ENCODE measurements at places on chromosomes 16 and 17. TPM values are rescaled to one million over a fixed set of nuclear protein-coding genes. Genes with fewer than 3 reads are reported as not detected.
A peak's percentile ranks its signal among the peaks of the same experiment; 100 is the strongest.

DNA sequence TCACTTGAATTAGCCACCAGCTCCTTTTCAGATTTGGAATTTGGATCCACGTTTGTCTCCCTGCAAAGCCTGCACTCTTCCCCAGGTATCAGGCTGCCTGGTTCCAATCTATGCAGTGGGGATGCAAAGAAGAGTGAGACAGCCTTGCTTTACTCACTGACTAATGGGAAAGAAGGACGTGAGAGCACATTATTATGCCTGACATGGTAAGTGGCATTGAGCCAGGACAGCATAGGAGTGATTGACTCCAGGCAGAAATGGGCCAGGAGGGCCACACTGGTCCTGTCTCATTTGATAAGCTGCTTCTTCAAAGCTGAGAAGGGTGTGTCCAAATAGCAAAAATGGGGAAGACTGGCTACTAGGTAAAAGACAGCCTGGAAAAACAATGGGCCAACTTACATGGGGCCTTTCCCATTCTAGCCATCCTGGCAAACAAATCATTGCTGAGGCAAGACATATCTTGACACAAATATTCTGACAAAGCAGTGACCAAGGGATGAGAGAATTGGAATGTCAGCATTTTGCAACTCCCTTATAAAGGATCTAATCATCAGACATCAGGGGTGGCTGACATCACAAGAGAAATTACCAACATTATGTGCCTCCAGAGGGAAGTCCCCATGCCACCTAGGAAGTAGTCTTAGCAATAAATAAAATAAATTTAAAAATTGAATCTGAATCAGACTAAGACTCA is 38.6 kb downstream of the CDH11 start:
- ATAC-seq: peak; percentile 32

GRCh38 chr17:7580604-7581575 is 1.5 kb downstream of the CD68 start:
- no peak for ATAC-seq

DNA sequence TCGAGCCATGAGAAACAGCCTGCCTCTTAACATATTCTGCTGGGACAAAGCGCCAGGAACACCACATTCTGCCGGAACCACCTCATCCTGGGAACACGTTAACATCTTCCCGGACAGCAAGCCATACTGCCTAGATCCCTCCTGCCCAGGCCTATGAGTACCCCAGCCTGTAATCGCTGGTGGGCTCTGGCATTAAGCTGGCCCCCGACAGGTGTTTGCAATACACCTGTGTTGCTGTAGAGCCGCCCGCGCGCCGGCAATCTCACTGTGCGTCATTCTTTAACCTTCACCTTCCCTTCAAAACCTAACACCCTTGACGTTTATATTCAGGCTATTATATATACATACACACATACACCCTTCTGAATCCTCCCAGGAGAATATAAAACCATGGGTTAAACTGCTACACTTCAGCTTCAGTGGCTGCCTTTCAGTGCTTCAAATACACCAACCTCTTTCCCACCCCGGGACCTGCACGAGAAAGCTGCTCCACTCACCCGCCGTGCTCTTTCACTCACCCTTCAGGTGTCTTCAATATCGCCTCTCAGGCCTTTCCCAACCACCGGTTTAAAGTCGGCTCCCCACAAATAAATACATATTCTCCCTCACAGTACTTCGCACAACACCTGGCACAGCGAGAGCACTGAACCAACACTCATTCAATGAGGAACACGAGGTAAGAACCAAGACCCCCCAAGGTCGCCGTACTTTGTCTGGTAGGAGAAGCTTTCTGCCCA is 1.0 kb upstream of the ENDOV start:
- no peak for ATAC-seq

GRCh38 chr16:87619360-87620200 is 17.3 kb downstream of the JPH3 start:
- ATAC-seq: no peak

DNA sequence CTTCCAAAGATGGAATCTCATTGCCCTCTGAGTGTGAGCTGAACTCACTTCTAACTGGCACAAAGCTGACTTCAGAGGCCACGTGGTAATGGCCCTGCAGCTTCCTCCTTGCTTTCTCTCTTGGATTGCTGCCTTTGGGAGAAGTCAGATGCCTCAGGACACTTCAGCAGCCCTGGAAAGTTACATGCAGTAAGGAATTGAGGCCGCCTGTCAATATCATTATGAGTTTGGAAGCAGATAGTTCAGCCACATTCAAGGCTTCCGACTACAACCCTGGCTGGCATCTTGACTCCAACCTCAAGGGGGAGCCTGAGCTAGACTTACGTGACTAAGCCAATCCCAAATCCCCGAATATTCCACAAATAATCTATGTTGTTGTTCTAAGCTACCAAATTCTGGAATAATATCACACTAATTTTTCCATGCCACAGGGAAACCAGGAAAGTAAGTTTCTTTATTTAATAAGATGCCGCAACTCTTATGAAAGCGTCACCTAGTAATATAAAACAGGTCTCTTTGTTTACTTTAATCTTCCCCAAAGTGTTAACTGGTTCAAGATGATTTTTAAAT is 13.6 kb downstream of the CEP20 start:
- peak; percentile 87 for ATAC-seq

DNA sequence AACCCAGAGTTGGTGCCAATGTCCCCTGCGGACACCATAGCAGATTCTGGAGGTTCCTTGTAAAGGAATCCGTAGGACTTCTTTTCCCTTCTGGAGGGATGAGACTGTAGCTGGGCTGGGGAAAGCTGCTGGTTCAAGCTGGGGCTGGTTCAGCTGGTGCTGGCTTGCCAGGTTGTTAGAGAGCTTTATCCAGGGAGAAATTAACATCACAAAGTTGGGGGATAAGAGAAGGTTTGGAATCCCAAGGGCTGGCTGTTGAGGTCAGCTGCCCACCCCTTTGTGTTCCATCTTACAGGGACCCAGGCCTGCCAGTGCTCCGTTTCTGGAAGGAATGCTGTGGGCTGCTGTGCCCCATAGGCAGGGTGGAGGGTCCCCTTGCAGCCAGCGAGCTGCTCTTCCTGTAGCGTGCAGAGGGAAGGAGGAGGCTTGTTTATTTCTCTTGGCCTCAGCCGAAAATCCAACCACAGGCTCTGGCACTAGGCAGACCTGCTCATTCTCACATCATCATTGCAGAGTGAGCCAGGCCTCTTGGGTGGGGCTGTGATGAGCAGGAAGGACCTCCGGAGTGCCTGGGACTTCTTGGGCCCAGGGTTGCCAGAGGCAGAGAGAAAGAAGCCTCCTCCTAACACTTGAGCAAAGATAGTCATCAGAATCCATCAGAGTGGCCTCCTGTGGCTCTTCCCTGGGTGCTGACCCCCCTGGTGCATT is 251.1 kb downstream of the SEC14L1 start:
- peak; percentile 57 for ATAC-seq

DNA sequence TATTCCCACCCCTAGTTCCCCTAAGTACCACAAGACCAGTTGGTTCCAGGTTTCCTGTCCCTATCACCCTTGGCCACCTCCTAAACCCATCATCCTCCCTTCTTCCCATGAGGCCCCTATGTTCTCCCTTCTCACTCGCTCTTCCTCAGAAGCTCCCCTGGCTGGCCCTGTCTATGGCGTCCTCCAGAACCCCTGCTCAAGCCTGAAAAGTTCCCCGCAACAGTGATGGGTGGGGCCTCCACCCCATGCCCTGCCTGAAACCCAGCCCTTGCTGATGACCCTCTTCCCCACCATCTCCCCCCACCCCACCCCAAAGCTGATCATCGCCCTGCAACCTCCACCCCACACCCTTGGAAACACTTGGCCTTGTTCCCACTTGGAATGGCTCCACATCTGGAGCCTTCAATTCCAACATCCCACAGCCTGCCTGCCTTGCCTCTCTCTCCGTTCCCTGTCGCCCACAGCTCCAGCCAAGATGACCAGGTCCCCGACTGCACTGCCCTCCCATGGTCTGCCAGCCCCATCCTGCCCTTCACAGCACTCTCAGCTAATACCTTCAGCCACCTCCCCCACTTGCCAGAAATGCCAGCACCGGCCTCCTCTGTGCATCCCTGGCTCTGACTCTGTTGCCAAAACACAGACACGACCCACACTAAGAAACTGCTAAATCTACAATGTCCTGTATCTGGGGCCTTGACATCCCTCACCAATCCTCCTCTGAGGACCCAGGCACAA is 10.5 kb downstream of the OSBPL7 start:
- no peak for ATAC-seq

DNA sequence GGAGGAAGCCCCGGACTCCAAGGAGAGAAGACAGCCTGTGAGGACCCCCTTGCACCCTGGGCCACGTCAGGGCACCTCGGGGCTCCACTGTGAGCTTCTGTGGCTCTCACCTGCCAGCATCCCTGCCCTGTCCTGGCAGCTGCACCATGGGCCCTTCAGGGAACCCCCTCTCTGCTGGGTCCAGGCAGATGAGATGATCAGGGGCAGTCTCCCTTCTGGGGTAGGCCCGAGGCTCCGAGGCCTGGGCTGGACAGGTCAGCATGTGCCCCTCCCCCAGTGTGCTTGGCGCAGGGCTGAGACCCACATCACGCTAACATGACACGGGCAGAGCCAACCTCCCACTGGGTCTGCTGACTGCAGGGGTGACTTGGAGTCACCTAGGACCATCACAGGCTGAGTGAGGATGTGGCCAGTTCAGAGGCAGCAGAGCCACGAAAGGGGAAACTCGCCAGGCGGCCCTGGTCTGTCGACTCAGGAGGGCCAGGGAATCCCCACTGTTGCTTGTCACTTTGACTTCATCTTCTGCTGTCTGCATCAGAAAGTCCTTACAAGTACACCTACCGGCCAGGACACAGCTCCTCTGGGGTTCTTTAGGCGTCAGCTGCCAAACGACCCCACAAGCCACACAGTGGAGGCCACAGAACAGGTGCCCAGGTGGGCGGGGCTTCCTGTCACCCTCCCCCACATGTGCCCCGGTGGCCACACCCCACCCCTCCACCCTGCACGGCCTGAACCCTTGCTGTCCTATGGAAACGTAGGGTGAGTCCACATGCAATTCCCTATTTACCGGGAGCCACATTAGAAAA is 2.2 kb downstream of the GALNS start:
- ATAC-seq: no peak

DNA sequence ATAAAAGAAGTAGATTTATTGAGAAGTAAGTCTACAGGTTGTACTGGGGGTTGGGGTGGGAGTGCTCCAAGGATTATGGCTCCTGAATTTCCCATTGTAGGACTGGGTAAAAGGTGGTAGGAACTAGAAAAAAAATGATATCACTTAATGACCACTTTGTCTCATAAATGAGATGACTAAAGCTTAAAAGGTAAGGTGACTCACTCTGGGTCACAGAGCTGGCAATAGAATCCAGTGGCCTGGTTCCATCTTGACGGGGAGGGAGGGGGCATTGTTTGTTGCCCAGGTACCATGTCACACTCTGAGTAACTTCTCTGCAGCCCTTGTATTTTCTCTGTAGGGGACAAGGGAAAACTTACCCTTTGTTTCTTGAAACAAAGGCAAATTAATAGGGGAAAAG is 126.1 kb downstream of the PITPNC1 start:
- peak; percentile 67 for ATAC-seq

GRCh38 chr16:86026916-86027315 is 128.0 kb downstream of the IRF8 start:
- no peak for ATAC-seq

DNA sequence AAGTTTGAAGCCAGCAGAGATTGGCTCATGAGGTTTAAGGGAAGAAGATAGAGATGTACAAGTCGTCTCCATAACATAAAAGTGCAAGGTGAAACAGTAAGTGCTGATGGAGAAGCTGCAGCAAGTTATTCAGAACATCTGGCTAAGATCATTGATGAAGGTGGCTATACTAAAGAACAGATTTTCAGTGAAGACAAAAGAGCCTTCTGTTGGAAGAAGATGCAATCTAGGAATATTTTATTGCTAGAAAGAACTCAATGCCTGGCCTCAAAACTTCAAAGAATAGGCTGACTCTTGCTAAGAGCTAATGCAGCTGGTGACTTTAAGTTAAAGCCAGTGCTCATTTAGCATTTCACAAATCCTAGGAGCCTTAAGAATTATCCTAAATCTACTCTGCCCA is 26.0 kb downstream of the CCL4 start:
- no peak for ATAC-seq

DNA sequence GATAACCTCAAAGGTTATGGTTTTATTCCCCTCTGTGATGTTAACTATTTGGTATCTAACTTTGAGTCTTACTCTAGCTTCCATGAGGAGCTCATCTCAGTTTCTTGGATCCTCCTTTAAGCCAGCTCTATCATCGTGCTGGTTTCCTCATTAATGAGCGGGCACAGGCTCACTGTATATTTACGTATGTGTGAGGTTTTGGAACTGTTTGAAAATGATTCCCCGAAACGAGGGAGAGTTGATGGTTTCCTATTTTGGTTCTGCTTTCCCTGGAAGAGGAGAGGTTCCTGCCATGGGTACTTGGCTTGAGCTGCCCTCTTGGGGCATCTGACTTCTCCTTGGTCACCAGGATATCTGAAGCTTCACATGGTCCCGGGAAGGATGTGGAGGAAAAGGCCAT is 32.7 kb upstream of the PIK3R6 start:
- ATAC-seq: no peak

- ATAC-seq: no peak
Observed at GRCh38 chr17:45963889-45964288, 35.2 kb upstream of the STH start.

DNA sequence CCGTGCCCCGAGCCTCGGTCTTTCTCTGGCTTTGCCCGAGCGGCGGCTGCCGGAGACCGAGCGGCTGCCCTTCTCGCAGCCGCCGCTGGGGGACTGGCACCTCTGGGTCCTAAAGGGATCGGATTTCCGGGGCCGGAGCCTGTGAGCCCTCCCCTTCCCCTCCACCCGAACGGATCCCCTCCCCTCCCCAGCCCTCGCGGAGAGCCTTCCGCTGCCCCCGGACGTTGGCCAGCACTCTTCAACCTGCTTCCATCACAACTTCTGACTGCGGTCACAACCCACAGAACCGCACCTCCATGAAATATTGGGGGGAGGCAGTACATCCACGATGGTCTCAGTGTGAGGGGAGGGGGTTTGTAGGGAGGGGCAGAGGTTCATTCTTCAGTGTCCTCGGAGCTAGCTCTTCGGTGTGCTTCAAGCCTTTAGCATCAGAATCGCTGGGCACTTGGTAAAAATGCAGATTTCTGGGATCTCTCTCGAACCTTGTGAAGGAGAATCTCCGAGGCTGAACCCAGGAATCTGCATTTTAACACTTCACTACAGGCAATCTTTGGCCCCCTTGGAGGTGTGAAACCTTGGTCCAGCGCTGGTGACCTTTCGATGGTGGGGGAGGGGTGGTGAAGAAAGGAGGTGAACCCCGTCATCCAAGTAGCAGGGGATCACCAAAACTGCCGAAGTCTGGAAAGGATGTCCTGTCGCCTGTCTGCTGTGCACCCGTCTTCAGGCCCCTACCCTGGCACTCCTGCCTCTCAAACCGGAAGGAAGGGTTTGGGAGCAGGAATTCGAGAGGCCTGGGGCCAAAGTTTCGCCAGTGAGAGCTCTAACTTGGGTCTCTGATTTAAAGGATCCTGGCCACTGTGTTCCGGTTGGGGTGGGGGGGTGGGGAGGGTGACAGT is 812 bp upstream of the PPP1R9B start:
- peak; percentile 17 for ATAC-seq

GRCh38 chr16:29815032-29815721 is 775 bp upstream of the PAGR1 start:
- ATAC-seq: no peak

- ATAC-seq: no peak
Observed at GRCh38 chr17:40402668-40403067, 15.0 kb downstream of the TOP2A start.

GRCh38 chr17:57340160-57340981 is 84.0 kb downstream of the MSI2 start:
- ATAC-seq: no peak

The STAT3 gene
- total RNA-seq: 48.6 TPM

The PPY gene
- total RNA-seq: not detected

The CCL1 gene
- not detected for total RNA-seq

The WFIKKN2 gene
- total RNA-seq: 0.31 TPM

The TMEM238L gene
- total RNA-seq: not detected

The CFAP52 gene
- total RNA-seq: 2.0 TPM

The PRAC1 gene
- not detected for total RNA-seq

The CES5A gene
- total RNA-seq: 0.41 TPM

The SPG7 gene
- 77.7 TPM for total RNA-seq
